ENCODE measurements at places on chromosomes 4 and X. TPM values are rescaled to one million over a fixed set of nuclear protein-coding genes. Genes with fewer than 3 reads are reported as not detected.

AMOT gene
- total RNA-seq: 1.1 TPM

NSUN7 gene
- total RNA-seq: 0.25 TPM

HMGN5 gene
- total RNA-seq: 2.2 TPM

PSAPL1 gene
- not detected for total RNA-seq

XG gene
- total RNA-seq: 0.43 TPM

REPS2 gene
- total RNA-seq: 0.31 TPM
